WERI-Rb-1 (cell line): ENCODE measurements at places on chromosomes 1 and 21.

DNA sequence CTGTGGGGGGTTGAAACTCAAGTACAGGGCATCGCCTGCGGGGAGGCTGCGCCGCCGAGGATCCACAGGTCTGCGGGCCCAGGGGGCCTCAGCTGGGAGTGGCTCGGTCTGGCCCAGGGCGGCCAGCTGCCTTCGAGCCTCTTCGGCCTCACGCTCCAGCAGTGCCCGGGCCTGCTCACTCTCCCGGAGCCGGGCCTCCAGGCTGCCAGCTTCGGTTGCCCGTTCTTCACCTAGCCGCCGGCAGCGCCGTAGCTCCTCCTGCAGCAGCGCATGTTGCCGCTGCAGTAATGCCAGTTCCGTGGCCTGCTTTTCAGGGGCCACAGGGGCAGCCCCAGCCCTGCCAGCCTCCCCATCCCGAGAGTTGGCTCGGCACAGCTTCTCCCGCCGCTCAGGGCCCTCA lies 9.4 kb downstream of the RXFP4 start:
- DNase-seq: no peak

DNA sequence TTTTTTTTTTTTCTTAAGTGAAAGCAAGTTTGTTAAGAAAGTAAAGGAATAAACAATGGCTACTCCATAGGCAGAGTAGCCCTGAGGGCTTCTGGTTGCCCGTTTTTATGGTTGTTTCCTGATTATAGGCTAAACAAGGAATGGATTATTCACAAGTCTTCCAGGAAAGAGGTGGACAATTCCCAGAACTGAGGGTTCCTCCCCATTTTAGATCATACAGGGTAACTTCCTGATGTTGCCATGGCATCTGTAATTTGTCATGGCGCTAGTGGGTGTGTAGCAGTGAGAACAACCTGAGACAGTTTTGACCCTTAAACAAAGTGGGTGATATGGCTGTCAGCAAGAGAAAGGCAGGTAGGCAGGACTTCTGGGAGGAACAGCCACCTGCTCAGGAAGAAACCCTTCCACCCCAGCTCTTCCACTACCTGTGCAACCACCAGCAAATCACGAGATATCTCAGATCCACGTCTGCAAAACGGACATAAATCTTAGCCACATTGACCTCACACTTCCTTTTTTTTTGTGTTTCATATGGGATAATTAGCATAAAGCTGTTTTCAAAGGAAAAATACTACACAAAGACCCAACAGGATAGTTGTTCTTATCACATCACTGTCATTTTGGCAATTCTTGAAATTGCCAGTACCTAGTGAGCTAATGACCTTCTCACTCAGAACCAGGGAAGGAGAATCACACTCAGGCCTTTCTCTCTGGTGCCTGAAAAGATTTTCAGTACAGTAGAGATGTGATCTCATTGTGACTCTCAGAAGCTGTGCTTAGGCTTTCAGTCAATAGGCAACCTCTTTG lies 34.8 kb upstream of the DUSP10 start:
- DNase-seq: no peak

DNA sequence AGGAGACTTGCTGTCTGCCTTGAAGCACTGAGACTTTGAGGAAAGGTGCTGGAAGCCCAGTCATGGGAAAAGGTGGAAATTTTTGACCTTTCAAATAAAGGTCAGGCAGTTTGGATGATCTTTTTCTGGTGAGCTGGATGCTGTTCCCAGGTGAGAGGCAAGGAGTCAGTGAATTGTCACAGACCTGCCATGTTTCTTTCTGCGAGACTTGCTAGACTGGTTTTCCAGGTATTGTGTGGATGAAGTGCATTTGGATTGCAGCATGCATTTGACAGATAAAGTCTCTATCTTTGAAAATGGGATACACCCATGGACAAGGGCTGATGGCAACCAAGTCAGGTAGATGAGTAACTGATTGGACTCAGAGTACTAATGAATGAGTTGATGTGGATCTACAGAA lies 65.7 kb upstream of the NHLH2 start:
- DNase-seq: no peak

GRCh38 chr1:118151312-118151937 lies 33.6 kb downstream of the SPAG17 start:
- peak; percentile 40 for DNase-seq

GRCh38 chr21:45405271-45405818 lies 380 bp downstream of the COL18A1 start:
- DNase-seq: no peak

DNA sequence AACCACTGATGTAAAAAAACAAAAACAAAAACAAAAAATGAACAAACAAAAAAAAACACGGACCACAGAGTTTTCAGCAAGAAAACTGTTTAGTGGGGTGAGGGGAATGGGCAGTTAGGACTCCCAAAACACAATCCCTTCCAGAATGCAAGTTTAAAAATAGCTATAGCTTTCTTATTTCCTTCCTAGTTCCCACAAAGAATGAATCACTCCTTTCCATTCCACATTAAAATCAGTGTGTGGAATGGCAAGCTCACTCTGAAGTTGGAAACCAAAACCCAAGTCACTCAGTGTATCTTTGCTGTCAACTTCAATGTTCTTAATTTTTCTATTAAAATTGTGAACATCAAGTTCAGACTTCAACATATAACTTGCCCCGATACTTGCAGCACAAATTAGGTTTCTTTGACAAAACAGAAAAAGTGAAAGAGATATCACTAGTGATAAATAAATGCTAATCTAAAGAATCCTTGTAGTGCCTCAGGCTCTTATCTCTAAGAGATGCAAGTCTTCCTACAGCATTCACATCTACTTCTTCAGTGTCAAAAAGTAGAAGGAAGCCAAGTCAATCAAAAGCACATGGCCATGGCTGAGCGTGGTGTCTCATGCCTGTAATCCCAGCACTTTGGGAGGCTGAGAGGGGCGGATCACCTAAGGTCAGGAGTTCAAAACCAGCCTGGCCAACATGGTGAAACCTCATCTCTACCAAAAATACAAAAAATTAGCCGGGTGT lies 45.5 kb downstream of the TOR3A start:
- DNase-seq: no peak

- peak; percentile 16 for DNase-seq
These were observed 1.1 kb upstream of the COL6A2 start for GRCh38 chr21:46096596-46097335.

DNA sequence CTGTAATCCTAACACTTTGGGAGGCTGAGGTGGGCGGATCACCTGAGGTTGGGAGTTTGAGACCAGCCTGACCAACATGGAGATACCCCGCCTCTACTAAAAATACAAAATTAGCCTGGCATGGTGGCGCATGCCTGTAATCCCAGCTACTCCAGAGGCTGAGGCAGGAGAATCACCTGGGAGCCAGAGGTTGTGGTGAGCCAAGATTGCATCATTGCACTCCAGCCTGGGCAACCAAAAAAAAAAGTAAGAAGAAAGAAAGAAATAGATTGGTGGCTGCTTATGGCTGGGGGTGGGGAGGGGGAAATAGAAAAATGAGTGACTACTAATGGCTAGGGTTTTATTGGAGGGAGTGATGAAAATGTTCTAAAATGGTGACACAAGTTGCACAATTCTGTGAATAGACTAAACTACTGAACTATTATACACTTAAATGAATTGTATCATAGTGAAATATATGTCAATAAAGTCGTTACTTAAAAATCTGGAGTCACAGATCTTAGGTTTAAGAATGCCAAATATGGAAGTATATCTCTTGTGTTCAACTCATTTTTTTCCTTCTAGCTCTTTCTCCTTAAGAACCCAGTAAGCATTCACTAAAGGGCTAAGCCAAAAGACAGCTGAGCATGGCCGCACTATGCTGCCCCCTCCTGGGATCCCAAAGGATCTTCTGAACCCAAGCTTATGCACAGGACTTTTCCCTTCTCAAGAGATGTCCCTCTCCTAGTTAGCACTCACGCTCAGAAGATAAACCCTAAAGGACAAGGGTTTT lies 3.2 kb upstream of the NPL start:
- peak; percentile 59 for DNase-seq

- peak; percentile 61 for DNase-seq
These were observed 18.7 kb downstream of the TMEM53 start for GRCh38 chr1:44655609-44656008.

DNA sequence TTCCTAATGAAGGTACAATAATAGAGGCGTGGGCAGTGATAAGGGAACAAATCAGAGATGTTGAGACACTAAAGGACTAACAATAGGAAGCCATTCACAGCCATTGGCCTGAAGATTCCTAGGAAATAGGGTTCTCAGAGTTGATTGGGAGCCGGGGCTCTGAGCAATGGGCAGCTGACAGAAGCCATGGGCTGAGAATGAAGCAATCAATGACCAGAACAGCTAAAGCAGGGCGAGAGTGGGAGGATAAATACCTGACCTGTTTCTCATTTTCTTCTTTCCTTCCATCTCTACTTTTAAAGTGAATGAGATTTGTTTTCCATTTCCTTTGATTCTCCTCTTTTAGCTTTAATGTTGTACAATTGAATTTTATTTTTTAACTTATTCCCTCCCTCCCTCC lies 774.7 kb upstream of the ADGRL4 start:
- no peak for DNase-seq

GRCh38 chr1:213512316-213512715 lies 461.3 kb downstream of the RPS6KC1 start:
- no peak for DNase-seq

GRCh38 chr1:227950735-227951346 lies 3.1 kb upstream of the WNT9A start:
- no peak for DNase-seq

DNA sequence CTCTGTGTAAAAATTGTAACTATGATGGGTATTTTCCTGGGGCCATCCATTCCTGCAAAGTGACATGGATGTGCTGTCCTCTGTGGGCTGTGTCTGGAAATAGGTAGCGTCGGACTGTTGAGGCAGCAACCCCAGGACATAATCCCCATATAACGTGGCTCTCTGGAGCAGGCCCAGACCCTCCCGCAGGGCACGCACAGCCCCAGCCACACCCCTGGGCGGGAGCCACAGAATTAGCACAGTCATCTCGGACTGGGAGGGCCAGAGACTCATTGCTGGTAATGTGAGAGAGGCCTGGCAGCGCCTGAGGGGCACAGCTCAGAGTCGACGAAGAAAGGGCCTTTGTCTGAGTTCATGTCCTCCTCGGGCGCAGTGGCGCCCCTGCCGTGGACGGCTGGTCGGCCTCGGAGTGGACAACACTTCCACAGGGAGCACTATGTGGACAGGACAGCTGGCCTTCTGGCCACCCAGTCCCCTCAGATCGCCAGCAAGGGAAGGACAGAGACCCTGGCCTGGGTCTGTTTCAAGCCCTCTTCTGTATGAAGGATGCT lies 20.1 kb downstream of the SIM2 start:
- DNase-seq: no peak

- DNase-seq: no peak
These were observed 33.2 kb downstream of the OTUD7B start for GRCh38 chr1:149977345-149977744.

DNA sequence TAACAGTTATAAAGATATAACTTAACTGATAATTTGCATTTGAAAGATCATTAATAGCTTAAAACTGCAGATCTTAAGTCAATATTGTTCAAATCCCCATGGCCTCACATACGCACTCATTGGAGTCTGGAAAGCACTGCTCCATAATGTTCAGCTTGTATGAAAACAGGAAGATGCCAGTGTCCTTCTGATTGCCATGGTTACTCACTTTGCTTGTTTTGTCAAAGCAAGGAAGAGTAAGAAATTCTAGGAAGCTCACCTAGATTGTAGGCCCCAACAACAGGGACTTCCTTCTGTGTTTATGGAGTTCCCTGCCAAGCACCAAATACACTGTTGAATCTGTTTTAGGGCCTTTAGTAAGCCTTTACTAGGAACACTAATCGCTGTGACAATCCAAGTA lies 10.9 kb downstream of the GAS5 start:
- no peak for DNase-seq

DNA sequence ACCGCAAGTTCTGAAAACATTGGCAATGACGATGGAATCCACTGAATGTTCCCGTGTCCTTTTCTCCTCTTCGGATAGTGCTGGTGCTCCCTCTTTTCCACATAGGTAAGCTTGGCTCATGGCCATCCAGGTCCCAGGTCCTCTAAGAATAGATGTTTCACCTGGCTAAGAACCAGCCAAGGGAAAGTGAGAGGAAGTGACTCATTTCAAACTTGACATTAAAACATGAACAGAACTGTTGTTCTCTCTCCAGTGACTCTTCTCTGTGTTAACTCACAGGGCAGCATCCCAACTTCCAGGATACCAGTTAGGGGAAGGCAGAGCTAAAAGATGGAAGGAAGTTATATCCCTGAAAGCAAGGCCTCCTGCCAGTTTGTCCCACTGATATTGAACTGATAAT lies 493.8 kb upstream of the CHRM3 start:
- DNase-seq: no peak

- no peak for DNase-seq
These were observed 37.8 kb downstream of the TTC13 start for GRCh38 chr1:230940848-230941247.

GRCh38 chr1:29254346-29254745 lies 18.0 kb downstream of the PTPRU start:
- no peak for DNase-seq

DNA sequence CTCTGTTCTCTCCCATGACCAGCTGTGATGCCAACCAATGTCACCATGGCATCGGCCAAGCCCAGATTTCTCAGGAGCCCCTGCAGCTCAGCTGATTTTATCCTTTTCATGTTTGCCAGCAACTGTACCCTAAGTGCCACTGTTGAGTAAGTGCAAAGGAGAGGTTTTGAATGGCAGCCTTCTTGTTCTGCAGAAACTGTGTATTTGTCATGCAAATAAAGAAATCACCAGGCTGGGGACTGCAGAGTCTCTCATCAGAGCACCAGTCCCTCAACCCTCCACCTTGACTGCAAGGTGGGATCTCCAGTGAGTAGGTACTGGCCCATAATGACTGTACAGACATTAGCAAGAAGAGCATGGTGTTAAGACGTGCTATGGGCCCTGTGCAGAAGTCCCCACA lies 26.6 kb downstream of the C8B start:
- no peak for DNase-seq

DNA sequence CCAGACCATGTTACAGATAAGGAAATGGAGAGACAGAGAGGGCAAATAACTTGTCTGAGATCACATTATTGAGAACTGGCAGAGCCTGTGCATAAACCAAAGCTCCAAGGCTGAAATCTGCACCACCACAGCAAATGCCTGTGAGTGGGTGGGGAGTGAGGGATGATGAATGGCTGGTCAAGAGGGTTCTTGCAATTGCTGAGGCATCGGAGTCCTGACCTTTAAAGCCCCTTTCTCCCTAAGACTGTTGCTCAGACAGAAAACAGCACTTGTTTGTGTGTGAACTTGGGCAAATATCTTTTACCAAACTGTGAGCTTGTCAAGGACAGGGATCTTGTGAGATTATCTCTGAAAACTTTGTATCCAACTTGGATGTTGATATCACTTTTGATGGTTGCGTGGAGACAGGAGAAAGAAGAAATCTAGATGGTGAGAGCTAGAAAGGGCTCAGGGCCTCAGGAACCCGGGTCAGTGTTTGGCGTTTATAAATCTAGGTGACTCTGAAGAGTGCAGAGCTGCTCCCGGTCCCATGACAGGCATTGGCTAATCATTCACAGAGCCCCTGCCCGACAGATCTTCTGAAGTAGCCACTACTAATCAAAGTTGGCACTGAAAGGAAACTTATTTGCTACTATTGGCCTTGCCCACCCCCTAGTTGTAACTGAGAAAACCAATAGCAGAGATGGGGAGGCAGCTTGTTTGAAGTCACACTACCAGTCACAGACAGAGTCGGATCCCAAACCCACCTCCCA lies 122.3 kb downstream of the FOXD2 start:
- DNase-seq: no peak
